CD14-positive monocyte (primary cell): ENCODE measurements at places on chromosomes 11 and 22.

DNA sequence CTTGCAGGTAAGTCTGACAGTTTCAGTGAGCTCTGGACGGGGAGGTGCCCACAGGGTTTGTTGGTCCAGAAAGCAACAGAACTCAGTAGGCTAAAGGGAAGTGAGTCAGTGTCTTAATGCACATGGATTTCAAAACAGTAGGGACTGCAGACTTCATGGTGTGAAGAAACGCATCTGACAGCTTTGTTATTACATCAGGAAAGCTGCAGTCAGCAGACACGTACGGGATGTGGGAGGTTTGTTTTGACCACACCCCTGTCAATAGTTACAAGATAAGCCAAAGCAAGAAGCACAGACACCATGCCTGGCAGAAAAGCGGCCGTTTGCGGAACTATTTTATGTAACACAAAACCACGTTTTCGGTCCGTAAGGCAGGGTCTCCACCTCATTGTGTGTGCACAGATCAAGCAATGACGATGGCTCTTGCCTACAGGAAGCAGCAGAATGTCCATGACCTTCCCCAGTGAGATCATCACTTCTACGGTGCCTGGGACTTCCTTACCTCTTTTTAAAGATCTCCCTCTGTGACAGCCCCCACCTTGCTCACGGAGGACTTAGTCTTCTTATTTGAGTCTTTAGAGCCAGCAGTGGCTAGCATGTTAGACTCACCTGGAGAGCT is 58.2 kb upstream of the FTH1 start:
- peak; percentile 100 for DNase-seq

- DNase-seq, result peak; percentile 47
These were observed 10.5 kb downstream of the TPST2 start for GRCh38 chr22:26579331-26579886.

DNA sequence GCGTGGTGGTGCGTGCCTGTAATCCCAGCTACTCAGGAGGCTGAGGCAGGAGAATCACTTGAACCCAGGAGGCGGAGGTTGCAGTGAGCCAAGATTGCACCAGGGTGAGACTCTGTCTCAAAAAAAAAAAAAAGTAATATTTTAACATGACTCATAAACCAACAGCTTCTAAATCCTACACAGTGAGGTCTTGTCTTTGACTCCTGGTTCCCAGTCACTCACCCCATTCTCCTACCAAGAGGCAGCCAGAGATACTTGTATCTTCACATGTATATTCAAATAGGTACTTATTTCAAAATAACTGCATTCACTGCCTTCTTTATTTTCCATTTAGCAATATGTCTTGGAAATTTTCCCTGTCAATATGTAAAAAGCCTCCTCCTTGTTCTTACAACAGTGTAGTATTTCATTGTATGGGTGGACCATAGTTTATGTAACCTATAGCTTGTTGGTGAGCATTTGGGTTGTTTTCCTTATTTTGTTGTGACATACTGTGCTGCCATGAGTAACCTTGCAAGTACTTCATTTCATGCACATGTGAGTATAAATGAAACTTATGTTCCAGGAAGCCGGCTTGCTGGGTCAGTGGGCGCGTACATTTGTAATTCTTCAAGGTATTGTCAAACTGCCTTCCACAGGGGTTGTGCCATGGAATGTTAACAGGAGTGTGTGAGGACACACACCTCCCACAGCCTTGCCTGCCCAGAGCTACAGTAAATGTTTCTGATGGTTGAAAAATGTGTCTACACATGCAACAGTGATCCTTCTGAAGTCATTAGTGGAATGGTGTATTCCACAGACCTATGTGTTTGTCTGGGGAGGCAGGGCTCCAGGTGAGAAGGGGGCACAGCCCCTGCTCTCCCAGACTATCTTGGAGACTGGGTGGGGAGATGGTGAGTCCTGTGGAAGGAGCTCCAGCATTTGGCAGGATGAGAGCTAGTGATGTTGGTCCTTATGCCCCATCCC is 47.9 kb downstream of the OSBP2 start:
- DNase-seq, result no peak

DNA sequence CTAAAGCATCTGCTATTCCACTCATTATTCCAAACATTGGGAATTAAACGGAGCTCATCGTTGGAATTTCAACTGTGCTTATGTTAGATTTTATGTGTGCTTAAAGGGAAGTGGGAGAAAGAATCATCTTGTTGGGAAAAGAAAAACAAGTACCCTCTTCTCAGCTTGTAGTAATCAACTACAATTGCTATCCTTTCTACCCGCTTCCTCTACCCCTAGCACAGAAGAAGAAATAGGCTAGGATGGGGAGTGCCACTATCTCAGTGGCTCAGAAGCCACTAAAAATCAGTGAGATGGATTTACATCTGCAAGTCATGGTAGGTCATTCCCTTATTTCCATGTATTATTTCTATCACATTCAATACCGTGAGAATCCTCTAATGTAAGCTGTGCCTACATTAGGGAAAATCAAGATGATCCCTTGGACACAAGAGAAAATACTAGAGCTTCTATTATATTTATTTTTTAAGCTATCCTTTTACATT is 97.9 kb upstream of the CD44 start:
- DNase-seq, result no peak

DNA sequence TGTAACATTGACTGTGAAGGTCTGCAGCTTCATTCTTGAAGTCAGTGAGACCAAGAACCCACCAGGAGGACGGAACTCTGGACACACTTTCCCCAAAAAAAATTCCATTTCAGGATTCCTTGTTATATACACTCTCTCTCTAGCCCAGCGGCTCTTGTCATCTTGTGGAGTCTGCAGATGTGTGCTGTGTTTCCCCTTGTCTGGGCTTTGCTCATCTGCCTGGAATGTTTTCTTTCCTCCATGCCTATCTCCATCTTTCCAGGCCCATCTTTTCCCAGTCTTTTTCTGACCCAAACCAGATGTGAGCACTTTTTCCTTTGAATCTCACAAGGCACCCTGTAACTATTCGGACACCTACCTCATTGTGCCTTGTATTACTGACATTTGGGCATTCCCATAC is 5.1 kb upstream of the DRG1 start:
- no peak for DNase-seq

- DNase-seq, result no peak
These were observed 67.9 kb downstream of the PIWIL4 start for GRCh38 chr11:94635072-94635471.

DNA sequence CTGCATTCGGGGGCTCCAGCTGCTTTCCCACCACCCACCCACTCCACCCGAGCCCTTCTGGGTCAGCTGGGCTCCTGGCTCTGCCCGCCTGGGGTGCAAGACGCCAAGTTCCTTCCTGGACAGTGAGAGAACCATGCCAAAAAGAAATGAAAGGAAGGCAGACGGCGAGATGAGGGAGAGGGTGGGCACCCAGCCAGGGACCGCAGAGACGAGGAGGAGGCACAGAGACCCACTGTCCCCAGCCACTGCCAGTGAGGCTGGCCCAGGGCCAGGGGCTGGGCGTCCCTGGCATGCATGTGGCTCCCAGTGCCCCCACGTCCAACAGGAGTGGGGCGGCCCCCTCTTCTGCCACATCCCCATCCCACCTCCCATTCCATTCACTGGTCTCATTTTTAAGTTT is 10.8 kb upstream of the CD81 start:
- DNase-seq, result no peak

DNA sequence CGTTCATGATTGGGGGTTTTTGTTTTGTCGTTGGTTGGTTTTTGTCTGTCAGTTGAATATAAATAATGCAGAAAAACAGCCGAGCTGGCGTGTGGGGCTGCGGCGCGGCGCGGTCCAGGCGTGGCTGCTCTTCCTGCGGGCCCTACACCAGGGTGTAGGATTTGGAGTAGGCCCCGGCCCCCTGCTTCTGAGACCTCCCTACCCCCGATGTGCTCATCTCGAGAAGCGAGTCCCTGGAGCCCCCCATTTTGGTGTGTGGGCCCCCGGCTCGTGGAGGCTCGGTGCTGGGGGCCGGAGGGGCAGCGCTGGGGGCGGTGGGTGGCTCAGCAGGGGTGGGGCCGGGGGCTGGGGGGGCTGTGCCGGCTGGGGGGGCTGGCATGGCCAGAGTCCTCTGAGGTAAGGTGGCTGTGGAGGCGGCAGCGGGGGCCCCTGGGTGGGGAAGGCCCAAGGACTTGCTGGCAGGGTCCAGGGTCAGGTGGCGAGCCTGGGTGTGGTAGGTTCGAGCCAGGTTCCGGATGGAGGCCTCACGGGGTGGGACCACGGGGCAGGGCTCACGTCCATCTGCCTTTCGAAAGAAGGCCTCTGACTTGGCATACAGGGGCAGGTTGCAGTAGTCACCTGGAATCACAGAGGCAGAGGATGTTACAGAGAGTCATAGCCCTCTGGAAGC is 100.7 kb downstream of the CEP164 start:
- DNase-seq, result no peak

DNA sequence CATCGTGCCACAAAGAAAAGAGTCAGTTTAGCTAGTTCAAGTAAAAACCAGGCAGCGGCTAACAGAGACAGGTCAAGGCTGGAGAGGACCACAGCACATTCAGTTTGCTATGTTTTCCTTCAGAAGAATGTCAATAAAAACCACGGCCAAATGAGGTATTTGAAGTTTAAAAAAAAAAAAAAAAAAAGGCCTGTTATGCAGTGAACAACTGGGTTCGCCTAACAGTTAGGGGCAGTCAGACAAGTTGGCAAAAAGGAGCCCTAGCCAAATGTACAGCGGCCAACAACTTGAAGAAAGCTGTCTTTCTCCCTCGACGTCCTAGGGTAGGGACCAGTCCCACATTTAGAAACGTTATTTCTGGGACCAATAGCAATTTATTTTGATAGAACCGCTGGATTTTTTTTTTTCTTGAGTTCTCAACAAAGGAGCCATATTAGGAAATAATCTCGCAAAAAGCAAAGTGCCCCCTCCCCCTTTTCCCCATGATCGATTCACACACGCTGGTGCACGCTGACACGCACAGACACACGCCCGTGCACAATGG is 237.8 kb downstream of the TTC28 start:
- no peak for DNase-seq

DNA sequence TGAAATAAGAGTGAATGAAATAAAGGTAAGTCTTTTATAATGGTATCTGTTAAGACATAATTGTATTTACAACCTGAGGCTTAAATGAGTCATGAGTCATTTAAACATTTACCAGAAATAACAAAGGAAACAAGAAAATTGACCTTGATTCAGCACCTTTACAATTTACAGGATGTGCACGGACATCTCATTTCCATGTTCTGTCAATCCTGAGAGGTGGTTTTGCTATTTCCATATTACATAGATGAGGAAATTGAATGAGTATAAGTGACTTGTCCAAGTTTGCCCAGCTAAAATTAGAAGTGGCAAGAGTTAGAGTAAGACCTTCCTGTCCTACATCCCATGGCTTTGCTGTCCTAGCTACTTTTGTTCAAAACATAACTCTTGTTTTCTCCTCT is 89.1 kb downstream of the TRIM44 start:
- no peak for DNase-seq

GRCh38 chr11:7977232-7977917 is 9.8 kb upstream of the EIF3F start:
- DNase-seq, result no peak

DNA sequence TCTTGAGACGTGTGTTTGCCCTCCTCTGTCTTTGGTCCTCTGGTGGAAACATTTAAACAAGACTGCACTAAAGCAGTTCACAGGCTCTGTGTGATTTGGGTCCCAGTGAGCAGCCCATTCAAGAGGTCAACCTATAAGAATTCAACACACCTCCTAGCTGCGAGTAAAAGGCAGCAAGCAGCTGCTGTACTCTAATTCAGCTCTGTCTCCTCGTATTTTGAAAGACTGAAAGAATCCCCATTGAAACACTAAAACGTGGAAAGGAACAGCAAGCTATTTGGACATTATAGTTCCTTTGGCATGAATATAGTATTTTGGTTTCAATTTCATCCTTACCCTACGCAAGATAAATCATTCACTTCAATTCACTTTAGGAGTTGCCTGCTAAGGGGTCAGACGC is 1046.7 kb downstream of the DLG2 start:
- DNase-seq, result no peak

GRCh38 chr11:61120706-61121191 is 18.5 kb downstream of the CD5 start:
- DNase-seq, result no peak

DNA sequence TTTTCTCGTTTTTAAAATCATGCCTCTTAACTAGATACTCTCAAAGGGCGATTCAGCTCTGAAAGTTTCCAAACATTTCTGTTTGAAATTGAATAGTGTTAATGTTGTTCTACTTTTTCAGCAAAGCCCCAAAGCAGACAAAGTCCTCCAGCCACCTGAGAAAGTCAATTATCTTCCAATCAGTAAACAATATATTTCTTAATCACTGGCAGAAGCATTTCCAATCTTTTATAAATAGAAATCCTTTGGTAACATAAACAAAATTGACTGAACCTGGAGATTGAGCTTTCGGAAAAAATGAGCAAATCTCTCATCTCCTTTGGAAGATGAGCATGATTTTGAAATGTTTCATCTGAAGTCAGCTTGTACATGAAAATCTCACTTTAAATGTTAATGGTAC is 84.4 kb upstream of the FIBIN start:
- DNase-seq, result no peak
